Activated CD4-positive, alpha-beta T cell treated with anti-CD3 and anti-CD28 coated beads, Interleukin-10, Interleukin-2, amounts not matched to agents 100 ng/mL and 50 ng/mL, durations not matched to agents 16 hours and 8 hours (primary cell): ENCODE measurements at places on chromosomes 3 and 15.
A peak's percentile ranks its signal among the peaks of the same experiment; 100 is the strongest.

GRCh38 chr15:99486371-99487336, 79.1 kb upstream of the MEF2A start:
- DNase-seq, result no peak

- DNase-seq, result no peak
These were observed 69.3 kb downstream of the MYH15 start for GRCh38 chr3:108441071-108441507.

DNA sequence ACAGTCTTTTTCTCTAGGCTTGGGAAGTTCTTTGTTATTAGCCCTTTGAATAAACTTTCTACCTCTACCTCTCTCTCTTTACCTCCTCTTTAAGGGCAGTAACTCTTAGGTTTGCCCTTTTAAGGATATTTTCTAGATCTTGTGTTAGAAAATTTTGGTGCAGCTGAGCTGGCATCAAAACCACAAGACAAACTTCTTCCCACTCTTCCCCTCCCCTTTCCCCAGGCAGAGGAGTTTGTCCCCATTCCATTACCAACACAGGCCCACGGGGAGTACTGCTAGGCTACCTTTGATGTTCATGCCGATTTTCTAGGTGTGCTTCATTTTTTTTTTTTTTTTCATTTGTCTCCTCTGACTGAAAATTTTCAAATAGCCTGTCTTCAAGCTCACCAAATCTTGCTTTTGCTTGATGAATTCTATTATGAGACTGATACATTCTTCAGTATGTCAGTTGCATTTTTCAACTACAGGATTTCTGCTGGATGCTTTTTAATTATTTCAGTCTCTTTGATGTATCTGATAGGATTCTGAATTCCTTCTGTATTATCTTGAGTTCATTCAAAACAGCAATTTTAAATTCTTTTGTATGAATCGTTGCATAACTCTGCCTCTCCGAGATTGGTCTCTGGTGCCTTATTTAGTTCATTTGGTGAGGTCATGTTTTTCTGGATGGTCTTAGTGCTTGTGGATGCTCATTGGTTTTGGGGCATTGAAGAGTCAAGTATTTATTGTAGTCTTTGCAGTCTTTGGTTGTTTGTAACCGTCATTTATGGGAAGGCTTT, 112.0 kb downstream of the UBE2E2 start:
- no peak for DNase-seq

DNA sequence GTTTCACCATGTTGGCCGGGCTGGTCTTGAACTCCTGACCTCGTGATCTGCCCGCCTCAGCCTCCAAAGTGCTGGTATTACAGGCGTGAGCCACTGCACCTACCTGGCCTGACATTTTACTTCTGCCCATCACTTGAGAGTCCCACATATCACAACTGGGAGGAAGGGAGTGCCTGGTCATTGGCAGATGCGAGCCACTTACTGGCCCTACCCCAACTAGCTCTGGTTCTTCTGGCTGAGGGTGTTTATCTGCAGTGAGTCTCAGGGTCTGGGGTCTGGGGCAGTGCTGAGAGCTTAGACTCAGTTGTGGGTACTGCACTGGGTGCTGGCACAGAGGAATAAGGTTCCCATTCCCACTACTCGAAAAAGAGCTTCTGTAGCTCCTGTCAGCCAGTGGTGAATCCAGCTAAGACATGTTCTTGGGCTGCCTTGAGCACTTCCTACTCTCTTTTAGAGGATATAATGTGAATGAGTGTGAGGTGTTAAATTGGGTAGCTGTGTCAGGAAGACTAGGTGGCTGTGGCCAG, 30.2 kb downstream of the DAG1 start:
- DNase-seq, result no peak

DNA sequence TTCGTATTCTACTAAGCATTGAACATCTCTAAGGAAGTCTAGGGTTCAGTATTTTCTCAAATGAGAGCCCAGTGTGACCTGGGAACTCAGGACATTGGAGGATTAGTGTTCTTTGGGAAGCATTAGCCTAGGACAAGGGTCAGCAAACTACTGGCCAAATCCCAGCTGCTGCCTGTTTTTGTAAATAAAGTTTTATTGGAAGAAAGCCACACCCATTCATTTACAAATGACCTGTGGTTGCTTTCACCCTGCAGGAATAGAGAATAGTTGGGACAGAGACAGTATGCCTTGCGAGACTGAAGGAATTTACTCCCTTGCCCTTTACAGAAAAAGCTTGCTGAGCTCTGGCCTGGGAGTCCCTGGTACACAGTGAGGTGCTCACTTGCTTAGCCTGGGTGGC, 20.6 kb downstream of the SLC6A11 start:
- no peak for DNase-seq

GRCh38 chr15:92899601-92899947, 550 bp upstream of the CHD2 start:
- DNase-seq, result no peak

- no peak for DNase-seq
These were observed 107.6 kb downstream of the RBPMS2 start for GRCh38 chr15:64667736-64668161.

GRCh38 chr15:69433831-69434230, 18.8 kb upstream of the RPLP1 start:
- no peak for DNase-seq

GRCh38 chr15:88246666-88247446, 9.7 kb downstream of the NTRK3 start:
- DNase-seq, result peak; percentile 82

- DNase-seq, result no peak
These were observed 816 bp upstream of the ACAN start for GRCh38 chr15:88802250-88802990.

GRCh38 chr15:60297047-60297446, 100.7 kb downstream of the ANXA2 start:
- no peak for DNase-seq

GRCh38 chr3:157092230-157092629, 67.7 kb downstream of the CCNL1 start:
- no peak for DNase-seq
